ENCODE measurements at places on chromosomes 12 and 14. TPM values are rescaled to one million over a fixed set of nuclear protein-coding genes. Genes with fewer than 3 reads are reported as not detected.

GRCh38 chr12:106386813-106387535, 29.4 kb downstream of the POLR3B start:
- peak; percentile 52 for DNase-seq

- no peak for DNase-seq
Observed at GRCh38 chr12:68203460-68203875, 22.1 kb downstream of the IL26 start.

DNA sequence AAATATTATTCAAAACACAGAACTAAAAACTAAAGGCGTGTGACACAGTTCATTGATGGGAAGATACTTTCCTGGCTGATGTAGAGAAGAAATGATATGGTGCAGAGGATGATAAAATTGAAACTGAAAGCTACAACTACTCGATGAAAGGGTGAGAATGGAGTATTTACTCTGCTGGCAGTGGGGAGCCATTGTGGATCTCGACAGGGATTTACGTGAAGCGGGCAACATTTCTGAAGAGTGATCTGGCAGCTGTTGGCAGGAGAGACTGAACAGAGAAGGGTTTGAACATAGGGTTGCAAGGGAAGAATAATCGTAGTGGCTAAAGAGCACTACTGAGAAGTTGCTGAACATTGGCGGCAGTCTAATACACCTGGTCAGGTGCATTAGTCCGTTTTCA, 464.9 kb downstream of the PDZRN4 start:
- no peak for DNase-seq

DNA sequence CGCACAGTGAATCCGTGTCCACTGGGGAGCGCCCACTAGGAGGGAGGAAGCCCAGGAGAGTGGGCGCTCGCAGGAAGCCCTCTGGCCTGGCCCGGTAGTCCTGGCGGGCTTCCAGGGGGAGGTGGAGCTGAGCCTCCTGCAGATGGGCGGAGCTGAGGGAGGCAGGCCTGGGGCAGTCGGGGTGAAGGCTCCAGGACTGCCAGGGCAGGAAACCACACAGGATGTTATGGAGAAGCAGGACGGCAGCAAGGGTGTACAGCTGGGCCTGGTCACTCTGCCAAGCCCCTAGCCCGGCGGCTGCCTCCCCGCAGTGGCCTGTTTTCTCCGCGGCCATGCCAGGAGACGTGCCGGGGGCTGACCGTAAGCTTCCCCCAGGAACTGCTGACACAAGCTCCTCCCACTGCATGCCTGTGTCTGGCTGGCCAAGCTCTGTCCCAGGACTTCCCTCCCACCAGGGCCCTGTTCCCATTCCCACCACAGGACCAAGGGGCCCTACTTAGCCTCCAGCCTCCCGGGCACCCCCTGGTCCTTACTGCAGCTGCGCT, 143.4 kb upstream of the C14orf180 start:
- peak; percentile 61 for DNase-seq

GRCh38 chr14:50400461-50400860, 3.8 kb upstream of the CDKL1 start:
- no peak for DNase-seq

DNA sequence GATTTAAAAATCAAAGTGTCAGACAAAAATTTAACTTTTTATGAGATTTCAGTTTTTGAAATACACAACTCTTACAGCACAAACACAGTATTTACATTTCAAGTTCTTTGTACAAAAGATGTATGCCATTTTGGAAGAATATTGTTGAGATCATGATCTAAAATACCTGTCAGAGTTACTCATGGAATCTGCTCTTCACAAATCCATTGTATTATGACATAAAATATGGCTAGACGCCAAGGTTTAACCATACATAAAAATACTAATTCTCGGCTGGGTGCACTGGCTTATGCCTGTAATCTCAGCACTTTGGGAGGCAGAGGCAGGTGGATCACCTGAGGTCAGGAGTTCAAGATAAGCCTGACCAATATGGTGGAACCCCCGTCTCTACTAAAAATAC, 6.2 kb upstream of the SYCP3 start:
- no peak for DNase-seq

DNA sequence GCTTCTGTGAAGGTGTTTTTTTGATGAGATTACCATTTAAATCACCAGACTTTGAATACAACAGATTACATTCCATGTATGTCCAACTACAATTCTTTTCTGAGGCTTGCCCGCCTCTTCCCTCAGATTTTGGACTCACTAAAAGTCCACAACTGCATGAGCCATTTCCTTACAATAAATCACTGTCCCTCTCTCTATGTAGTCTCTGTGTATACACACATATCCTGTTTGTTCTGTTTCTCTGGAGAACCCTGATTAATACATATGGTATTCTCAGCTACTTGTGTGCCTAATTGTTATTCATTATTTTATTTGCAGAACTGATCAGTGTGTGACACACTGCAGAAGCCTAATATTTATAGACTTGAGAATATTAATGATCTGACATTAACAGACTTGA, 2.4 kb upstream of the MIPOL1 start:
- no peak for DNase-seq

The KCNJ8 gene
- 13.1 TPM for total RNA-seq

- no peak for DNase-seq
Observed at GRCh38 chr12:127262615-127263014, 1004.4 kb upstream of the TMEM132C start.

GRCh38 chr12:2482938-2483660, 311.7 kb upstream of the FKBP4 start:
- DNase-seq = no peak

The SCARB1 gene
- 13.2 TPM for total RNA-seq

GRCh38 chr14:62289471-62289870, 527.3 kb downstream of the SNAPC1 start:
- no peak for DNase-seq

DNA sequence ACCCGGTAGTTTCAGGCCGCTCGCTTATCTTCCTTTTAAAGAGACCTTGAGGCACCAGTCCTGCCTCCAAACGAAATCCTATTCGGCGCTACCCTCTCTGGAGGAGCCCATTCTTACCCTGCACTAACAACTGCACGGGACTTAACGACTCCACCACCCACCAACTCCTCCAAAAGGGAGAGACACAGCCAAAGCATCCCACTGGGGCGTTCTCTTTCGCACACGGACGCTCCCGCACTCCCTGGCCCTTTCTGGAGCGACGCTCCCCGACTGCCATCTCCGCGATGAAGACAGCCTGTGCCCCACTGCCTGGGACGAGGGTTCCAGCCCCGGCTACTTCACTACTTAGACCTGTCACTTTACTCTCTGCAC, 650 bp downstream of the GALC start:
- DNase-seq = no peak

Measured in kidney (tissue), 22 donors.